ENCODE measurements at places on chromosomes 1 and 21.
A peak's percentile ranks its signal among the peaks of the same experiment; 100 is the strongest.

DNA sequence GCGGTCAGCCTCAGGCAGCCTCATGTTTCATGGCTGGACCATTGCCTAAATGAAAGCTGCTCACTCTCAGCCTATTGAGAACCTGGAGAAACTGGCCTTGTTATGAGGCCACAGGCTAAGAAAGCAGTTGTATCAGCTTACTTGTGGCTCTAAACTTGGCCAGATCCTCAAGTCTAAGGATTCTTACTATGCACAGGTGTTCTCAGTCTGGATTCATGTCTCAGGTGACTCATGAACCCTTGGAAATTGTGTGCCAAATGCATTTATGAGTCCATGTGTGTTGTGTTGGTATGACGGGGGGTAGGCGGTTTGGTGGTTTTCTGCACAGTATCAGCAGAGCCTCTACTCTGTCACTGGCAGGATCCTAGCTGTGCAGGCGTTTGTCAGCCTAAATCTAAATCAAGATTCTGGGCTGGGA is 90.4 kb downstream of the ROR1 start:
- H3K27me3 ChIP-seq, result no peaks in the 10 kb centered on the region
- DNase-seq, result no peak
- no peak overlapping the region for H3K4me3 ChIP-seq
- H3K36me3 ChIP-seq, result no peaks in the 10 kb centered on the region

DNA sequence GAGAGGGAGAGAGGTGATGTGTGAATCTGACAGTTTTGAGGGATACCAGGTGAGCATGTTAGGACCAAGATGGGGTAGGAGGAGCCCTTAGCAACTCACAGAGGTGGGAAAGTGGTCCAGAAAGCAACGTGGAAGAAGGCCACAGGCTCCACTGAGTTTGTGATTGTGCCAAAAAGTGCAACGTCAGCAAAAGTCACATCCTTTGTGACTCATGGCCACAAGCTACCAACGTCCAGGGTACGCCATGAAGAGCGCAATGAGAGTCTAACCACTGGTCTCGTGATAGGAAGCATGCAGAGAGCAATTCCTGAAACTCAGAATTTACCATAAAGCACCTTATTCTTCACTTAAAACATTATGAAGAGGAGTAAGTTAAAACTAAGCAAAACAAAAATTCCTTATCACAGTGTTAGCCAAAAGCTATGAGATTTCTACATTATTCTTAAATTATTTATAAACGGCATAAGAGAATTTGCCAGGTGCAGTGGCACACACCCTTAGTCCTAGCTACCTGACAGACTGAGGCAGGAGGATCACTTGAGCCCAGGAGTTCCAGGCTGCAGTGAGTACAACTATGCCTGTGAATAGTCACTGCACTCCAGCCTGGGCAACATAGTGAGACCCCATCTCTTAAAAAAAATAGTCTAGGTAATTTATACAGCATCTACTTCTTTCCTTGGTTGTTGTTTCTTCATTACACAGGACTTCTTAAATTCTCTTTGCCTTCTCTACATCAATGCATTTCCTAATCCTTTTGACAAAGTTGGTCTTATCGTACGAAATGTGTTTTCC is 55.2 kb downstream of the COLGALT2 start:
- H3K27me3 ChIP-seq, result no peaks in the 10 kb centered on the region
- H3K4me3 ChIP-seq, result no peak overlapping the region
- DNase-seq, result no peak
- H3K27ac ChIP-seq, result no peak overlapping the region
- H3K4me1 ChIP-seq, result no peaks in the 10 kb centered on the region

DNA sequence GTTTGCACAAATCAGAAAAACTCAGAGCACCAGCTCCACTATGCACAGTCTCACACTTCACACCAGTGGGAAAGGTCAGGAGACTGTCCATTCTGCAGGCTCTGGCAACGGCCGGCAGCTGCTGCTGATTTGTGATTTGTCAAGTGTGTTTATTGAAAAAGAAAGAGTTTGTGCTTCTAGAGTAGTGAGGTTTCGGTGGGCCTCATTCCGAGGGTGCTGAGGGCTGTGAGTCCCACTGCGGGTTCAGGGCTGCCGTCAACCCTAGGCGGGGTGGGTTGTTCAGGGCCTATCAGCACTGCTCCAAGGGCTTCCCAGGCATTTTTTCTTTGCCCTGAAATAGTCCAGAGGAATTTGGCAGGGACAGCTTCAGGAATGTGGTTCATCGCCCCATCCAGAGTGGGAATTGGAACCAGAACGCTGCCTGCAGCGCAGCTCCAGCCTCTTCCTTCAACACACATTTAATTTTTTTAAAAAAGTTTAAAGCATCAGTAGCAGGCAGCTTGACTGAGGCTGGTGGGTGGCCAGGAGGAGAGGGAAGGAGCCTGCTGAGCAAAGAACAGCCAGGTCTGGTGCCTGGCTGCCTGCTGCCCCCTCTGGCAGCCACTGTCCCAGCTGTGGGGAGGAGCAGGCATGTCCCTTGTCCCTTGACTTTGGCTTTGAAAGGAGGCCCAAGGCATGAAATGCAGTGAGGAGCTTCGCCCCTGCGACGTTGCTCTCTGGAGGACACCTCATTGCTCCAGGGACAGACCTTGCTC is 19.7 kb downstream of the STUM start:
- H3K36me3 ChIP-seq, result no peaks in the 10 kb centered on the region
- DNase-seq, result peak; percentile 90
- peaks cover 3% of the 10 kb centered on the region for H3K27me3 ChIP-seq
- no peak overlapping the region for H3K27ac ChIP-seq

GRCh38 chr1:169809370-169810095 is 14.8 kb upstream of the METTL18 start:
- H3K27ac ChIP-seq, result no peak overlapping the region
- H3K4me1 ChIP-seq, result no peaks in the 10 kb centered on the region
- peaks cover 61% of the 10 kb centered on the region for H3K36me3 ChIP-seq
- no peaks in the 10 kb centered on the region for H3K27me3 ChIP-seq

- H3K36me3 ChIP-seq, result no peaks in the 10 kb centered on the region
- no peaks in the 10 kb centered on the region for H3K27me3 ChIP-seq
- DNase-seq, result no peak
- peak overlapping the region; percentile 47 for H3K4me3 ChIP-seq
- peaks cover 4% of the 10 kb centered on the region for H3K4me1 ChIP-seq
These were observed 8.0 kb upstream of the TMPRSS15 start for GRCh38 chr21:18411565-18411964.

DNA sequence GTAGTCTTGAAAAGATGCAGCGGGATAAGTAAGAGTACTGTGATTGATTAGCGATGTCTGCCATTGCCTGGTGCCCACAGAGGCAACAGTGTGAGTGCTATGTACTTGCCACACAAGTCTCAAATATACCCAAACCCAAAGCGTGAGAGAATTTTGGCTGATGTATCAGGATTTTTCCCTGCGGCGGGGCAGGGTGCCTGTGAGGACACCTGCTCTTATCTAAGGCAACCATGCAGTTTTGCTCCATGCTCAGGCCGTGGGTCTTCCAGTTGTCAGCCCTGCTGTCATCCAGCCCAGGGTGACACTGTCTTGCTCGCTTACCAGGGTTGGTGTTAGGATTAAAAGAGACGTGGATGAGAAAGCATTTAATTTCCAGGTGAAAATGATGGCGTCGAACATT is 202.7 kb downstream of the PTPRU start:
- no peak overlapping the region for H3K27ac ChIP-seq
- H3K27me3 ChIP-seq, result no peaks in the 10 kb centered on the region
- H3K36me3 ChIP-seq, result no peaks in the 10 kb centered on the region

DNA sequence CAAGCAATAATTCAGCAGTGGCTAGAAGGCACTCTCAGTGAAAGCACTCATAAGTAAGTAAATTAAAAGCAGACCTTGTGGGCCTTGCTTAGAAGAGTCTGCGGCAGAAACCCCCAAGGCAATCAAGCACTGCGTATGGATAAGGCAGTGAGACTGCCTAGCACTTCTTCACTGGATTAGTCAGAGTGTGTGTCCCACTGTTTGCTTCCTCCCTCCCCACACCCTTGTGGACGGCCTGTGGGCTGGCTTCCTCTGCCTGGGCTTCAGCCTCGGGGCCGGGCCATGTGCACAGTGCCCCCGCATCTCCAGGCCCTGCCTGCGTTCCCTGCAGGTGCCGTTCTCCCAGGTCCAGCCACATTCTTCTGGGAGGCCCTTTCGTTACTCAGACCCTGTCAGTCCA is 23.8 kb downstream of the AGT start:
- no peak overlapping the region for H3K27ac ChIP-seq
- no peak for DNase-seq
- no peak overlapping the region for H3K4me3 ChIP-seq

DNA sequence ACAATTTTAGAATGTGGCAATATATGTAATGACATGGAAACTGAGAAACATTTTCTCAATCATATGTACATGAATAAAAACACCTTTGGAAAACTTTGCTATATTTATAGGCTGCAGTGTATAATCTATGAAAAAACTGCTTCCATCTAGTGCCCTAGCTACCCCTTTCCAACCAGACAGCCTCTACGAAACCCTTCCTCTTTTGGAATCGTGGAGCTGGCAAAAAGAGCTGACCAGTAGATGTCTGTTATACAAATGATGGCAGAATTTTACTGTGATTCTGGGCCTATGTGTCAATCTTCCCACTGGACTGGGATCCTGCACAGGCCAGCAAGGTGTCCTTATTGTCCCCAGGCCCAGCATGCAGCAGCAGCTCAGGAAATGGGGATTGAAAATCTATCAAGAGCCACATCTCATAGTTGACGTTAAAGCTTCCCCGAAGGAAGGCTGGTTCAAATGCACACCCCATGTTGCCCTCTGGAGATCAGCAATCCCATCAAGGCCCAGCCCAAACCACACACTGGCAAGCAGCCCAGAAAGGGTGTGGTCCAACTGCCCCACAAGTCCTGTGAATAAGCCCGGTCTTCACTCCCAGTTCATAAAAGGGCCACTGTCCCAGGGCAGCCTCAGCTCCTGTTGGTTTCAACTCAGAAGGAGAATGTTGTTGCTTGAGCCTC is 8.8 kb upstream of the FAM20B start:
- H3K4me3 ChIP-seq, result no peak overlapping the region
- H3K4me1 ChIP-seq, result peaks cover 2% of the 10 kb centered on the region
- H3K27ac ChIP-seq, result no peak overlapping the region
- no peaks in the 10 kb centered on the region for H3K36me3 ChIP-seq
- H3K27me3 ChIP-seq, result no peaks in the 10 kb centered on the region

DNA sequence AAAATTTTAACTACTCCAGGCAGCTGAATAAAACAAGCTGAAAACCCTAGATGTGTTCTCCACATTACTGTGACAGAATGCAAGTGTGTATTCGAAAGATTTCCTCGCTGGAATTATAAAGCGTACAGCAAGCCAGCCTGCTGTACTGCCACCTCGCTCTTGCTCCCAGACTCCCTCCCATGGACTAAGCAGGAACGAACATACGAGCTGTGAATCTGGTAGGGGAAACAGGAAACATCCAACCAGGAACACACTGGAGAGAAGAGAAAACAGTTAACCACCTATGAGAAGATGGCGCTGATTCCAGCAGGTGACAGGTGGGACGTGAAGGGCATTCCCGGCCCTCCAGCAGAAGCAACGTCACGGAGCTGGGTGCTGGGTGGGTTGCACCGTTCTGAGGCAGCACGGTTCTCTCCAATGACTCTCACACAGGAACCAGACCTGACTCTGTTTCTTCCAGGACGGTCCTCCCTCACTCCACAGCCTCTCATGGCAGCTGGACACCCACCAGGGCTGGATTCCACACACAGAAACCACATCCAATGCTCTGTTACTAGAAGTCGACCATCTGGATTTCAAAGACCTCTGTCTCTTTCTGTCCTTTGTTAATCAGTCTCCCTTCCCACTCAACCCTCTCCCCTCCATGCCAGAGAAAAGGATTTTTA is 219.2 kb downstream of the RERE start:
- H3K27me3 ChIP-seq, result no peaks in the 10 kb centered on the region
- H3K4me3 ChIP-seq, result no peak overlapping the region
- peak overlapping the region; percentile 32 for H3K27ac ChIP-seq
- DNase-seq, result no peak
